ENCODE measurements at places on chromosomes 13 and 19.

DNA sequence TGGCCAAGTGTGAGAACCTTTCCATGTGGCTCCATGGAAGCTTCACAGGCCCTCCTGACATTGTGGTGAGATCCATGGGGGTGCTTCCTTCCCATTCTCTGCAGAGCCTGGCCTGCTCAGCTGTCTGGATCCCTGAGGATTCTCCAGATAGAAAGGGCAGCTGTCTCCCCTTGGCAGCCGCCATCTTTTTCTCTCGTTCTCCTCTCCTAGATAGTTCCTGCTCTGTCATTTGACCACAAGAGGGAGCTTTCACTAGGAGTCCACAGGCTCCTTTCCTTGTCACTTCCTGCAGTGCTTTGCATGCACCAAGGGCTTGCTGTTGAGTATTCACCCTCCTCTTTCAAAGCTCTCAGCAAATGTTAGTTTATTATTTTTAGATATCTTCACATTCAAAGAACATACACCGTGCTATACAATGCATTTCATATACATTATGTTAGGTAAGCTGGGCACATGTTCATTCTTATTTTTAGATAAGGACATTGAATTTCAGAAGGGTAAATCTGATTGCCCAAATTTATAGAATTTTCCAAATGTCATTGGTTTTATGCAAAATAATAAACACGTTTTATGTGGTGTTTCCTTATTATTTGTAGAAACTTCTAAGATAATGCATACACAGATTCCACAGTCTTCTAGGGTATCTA lies 133.2 kb downstream of the FRY start:
- peak; percentile 29 for DNase-seq

GRCh38 chr19:16327911-16328823 lies 3.5 kb downstream of the KLF2 start:
- DNase-seq: peak; percentile 100

DNA sequence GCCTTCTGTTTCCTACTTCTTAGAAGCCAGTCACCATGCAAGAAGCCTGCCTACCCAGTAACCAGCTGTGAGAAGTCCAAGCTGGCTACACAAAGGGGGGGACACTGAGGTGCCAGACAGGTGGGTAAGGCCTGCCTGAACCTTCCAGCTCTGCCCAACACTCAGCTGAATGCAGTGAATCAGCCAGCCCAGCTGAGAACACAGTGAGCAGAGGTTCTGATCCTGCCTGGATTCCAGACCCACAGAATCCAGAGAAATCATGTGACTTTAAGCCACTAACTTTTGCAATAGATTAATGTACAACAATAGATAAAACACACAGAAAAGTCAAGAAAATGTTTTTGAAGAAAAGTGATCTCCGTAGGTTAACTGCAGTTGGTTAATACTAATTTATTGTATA lies 151.7 kb downstream of the EFNB2 start:
- DNase-seq: no peak

DNA sequence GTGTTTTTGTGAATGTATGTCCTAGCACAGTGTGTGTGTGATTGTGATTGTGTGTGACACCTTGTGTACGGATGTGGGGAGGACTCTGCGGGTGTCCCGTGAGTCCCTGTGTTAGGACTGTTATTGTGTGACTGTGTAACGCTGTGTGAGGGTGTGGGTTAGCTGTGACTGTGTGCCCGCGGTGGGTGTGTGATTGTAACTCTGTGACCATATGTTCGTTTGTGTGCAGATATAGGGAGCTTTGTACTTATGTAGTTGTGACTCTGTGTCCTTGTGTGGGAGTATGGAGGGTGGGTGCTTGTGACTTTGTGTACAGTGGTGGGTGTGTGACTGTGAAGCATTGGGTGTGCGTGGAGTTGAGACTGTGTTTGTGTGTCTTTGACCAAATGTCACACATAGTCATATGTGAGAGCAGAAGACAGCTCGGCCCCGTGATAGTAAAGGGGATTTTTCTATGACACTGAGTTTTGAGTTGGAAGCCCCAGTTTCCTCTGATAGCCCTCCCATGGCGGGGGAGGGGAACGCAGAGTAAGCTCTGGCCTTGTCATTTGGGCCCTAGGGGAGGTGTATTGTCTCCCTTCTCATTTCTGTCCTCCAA lies 949 bp upstream of the ZNF260 start:
- DNase-seq: no peak

DNA sequence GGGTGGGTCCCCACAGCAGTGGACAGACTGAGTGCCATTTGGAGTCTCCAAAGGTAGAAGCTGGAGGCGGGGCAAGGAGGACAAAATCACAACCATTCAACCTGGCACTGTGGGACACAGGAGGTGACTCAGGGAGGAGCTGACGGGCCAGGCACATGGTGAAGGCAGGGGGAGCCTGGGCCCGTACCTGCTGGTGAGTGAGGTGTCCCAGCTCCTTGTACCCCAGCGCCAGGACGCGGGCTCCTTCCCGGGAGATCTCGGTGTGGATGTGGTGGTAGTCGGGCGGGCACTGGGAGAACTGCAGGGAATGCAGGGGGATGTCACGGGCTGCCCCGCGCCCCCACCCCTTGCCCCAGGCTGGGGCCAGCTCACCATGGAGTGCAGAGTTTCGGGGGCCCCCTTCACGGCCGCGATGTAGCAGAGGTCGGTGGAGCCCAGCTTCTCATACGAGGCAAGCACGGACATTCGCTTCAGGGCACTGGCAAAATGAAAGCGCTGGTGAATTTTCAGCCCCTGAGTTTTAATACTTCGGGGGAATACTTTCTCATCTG lies 9.8 kb downstream of the ATP13A1 start:
- no peak for DNase-seq

DNA sequence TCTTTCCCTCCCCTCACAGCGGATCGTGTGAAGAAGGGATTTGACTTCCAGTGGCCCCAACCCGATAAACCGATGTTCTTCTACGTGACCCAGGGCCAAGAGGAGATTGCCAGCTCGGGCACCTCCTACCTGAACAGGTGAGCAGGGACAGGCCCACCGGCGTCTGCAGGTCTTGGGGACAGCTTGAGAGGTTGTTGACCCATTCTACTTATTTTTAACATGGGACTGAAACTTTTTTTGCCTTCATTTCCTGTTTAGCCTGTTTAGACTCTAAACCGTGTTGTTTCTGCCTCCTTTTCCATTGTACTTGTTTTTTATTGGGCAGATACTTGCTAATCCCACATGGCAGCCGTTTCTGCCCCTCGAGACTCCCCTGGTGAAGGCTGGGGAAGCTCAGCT lies 28.5 kb downstream of the UPF1 start:
- no peak for DNase-seq

DNA sequence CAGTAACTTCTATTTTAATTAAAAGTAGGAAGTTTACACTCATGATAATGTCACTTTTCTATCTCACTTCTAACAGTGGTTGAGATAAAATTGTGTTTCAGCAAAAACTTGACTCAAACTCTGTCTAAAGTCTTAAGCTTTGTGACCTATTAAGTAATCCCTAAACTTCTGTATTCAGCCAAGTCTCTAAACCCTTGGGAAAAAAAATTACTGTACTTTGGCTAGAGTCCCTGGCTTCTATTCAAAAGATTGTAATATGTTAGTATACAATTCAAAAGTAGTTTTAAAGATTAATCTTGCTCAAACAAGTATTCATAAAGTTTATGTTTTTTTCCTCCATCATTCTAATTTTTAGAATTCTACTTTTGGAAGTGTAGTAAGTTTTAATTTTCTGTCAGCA lies 1248.8 kb downstream of the UQCRFS1 start:
- DNase-seq: no peak

DNA sequence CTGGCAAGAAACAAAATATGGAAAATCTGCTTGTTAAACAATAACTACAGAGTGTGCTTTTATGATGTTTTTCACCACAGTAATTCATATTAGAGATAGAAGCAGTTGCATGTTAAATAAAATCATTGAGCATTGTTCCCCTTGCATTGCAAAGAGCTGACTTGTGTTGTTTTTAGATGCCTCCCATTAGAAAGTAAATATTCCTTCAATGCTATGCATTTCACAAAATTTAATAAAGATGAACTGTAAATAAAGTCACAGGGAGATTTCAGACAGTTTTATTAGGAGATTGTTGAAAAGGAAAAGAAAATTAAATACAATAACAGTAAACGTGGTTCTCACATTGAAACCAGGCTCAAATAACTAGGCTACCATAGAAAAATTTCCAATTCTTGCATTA lies 429.3 kb downstream of the DACH1 start:
- no peak for DNase-seq

- peak; percentile 89 for DNase-seq
Measured at GRCh38 chr19:1248139-1248785, at the start of gene MIDN. MIDN (plus strand) TSS chr19:1248583; CDS start chr19:1250297, 1,714 bp downstream.

DNA sequence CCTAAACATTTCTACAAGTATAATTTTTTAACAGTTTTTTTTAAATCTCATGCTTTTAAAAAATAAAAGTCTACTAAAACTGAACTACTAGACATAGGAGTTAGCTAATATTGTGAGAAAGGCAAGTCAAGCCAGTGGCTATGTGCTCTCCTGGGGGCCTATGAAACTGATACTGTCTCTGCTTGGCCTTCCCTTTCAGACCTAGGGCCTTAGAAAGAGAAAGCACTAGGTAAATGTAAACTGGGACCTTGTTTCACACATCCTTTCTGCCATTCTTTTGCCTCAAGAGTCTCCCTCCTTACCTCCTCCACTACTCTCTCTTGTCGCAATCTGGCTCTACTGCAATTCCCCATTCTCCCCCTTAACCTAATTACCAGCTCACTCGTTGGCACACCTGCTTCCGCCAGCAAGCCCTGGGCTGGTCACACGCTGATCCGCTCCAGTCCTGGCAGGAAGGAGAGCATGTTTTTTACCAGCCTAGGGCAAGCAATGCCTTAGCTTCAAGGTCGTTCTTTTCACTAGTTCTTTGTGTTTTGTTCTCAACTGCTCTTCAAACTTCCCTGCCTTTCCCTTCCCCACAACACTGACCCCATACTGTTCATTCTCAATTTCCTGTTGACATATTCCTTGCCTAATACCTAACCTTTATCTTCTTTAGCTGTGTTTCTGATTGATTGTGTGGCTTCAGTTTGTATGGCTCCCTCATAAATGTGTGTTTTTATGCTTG lies 23.1 kb downstream of the TBC1D4 start:
- no peak for DNase-seq

GRCh38 chr13:98786023-98786422 lies 33.6 kb upstream of the SLC15A1 start:
- DNase-seq: no peak

GRCh38 chr19:2636897-2637683 lies 65.4 kb downstream of the GNG7 start:
- peak; percentile 50 for DNase-seq

DNA sequence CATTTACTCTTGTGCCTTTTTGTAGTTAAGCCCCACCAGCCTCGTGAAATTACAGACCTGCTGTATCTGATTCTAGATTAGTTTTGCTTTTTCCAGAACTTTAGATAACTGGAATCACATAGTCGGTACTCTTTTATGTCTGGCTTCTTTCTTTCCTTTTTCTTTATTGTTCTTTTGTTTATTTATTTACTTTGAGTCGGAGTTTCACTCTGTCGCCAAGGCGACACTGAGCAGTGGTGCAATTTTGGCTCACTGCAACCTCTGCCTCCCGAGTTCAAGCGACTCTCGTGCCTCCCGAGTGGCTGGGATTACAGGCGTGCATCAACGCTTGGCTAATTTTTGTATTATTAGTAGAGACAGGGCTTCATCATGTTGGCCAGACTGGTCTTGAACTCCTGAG lies 6.0 kb upstream of the NCCRP1 start:
- DNase-seq: no peak

DNA sequence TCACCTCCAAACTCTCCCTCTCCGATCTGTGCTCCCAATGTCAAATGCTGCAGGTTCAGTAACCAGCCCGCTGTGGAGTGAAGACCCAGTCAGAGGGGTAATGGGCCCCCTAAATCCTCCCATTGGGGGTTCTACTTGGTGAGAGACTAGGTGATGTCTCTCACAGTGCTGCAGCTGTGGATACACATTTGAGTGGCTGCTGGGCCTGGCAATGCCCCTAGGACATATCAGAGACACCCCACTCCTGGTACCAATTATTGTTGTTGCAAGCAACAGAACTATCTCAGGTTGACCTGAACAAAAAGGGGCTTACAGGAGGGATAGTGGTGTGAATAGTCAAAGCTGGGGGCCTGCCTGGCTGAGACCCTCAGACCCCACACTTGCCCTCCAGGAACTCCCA lies 4.6 kb downstream of the MATK start:
- no peak for DNase-seq

- no peak for DNase-seq
Measured at GRCh38 chr13:43543331-43543730, 243.4 kb downstream of the ENOX1 start.

- no peak for DNase-seq
Measured at GRCh38 chr13:71922194-71922593, 55.2 kb upstream of the DACH1 start.

DNA sequence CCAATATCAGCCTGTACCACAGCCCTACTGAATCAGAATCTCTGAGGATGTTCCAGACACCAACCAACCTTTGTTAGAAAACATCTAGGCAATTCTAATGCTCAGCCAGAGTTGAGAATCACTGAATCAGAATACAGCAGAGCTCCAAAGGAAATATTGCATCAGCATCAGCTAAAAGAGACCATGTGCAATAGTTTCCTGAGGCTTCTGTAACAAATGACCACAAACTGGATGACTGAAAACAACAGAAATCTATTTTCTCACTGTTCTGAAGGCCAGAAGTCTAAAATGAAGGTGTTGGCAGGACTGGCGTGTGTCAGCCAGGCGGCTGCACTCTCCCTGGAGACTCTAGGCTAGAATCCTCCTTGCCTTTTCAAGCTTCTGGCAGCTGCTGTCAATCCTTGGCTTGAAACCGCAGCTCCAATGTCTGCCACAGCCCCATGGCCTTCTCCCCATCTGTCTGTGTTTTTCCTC lies 1.2 kb upstream of the DCT start:
- peak; percentile 48 for DNase-seq

GRCh38 chr19:16252459-16253205 lies 54.9 kb downstream of the AP1M1 start:
- DNase-seq: peak; percentile 72

GRCh38 chr19:2333027-2333806 lies 4.7 kb downstream of the SPPL2B start:
- no peak for DNase-seq

DNA sequence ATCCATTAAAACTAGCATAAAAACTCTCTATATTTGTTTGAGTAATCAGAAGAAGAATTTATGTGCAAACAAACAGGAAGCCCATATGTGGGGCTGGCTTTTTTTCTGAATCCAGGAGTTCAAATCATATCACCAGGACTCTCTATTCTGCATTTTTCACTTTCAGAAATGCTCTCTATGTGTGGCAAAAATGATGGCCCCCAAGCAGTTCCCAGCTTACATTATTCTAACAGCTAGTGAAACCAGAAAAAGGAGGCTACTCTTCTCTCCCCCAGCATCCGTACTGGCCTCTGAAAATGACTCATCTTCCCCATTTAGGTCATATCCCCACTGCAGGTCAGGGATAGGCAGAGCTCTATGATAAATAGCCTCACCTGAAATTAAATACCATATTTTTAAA lies 20.4 kb downstream of the RBM26 start:
- peak; percentile 28 for DNase-seq
